ENCODE measurements at places on chromosomes 4 and X.
A peak's percentile ranks its signal among the peaks of the same experiment; 100 is the strongest.

- DNase-seq = no peak
Observed at GRCh38 chrX:12693754-12694153, 97.5 kb upstream of the PRPS2 start.

GRCh38 chr4:106583567-106583966, 215.0 kb upstream of the GIMD1 start:
- DNase-seq = no peak

GRCh38 chr4:48651914-48652313, 128.2 kb downstream of the FRYL start:
- DNase-seq = no peak

GRCh38 chr4:7747062-7747385, 192.6 kb downstream of the AFAP1 start:
- no peak for DNase-seq

DNA sequence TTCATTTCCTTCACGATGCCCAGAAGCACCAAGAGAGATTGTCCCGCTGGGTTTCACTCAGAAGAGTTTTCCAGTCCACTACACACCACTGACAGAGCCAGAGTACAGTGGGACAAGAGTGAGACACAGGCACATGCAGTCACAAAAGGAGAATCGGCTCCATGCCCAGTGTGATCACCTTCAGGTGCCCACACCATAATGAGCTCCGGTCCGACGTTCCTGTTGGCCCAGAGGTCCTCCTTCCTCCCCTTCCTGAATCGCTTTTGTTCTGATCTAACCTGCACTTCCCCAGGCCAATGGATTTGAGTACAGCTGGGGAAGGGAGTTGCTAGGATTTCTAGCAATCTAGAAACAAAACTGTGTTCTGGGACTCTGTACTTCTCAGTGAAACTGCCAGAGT, 4.6 kb upstream of the CHRNA9 start:
- no peak for DNase-seq

DNA sequence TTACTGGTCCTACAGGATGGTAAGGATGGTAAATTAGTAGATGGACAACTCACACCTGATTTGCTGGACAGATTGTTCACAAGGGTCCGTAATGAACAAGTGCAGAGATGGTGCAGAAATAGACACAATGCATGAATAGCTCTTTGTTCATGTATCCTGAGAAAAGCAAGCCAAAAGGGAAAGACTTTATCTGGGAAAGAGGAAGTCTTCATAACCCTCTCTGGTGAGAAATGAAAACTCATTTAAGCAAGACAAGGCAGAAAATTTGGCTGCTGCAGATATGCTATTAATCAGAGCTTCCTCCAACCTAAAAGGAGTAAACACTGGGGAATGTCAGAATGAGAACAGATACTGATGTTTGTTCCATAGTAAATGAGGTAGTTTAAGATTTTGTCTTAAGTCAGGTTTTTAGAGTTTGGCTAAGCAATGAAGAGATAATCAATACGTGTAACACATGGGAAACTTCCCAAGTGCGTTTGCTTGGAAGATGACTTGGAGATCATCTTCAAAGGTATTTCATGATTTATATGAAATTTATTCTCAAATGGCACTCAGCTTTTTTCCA, 152.4 kb upstream of the BMPR1B start:
- DNase-seq = no peak

GRCh38 chrX:53156207-53156596, 62.3 kb downstream of the KANTR start:
- DNase-seq = no peak

GRCh38 chrX:44675362-44676024, 132.8 kb upstream of the FUNDC1 start:
- DNase-seq = no peak

DNA sequence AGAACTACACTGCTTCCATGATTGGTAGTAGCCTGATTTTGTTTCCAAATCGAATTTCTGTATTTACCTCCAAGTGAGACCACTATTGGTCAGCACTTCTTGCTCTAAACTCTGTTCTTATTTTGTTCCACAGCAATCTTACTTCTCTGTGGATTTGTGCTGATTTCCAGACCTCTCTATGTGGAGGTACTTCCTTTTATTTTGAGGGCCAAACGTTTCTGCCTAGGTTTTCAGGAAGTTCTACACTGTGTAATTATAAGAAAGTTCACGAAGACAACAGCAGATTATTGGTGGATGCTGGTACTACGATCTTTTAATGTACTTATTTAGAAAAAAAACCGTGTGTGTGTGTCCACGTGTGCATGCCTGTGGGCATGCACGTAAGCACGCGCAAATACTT, 46.7 kb downstream of the DTHD1 start:
- DNase-seq = no peak

DNA sequence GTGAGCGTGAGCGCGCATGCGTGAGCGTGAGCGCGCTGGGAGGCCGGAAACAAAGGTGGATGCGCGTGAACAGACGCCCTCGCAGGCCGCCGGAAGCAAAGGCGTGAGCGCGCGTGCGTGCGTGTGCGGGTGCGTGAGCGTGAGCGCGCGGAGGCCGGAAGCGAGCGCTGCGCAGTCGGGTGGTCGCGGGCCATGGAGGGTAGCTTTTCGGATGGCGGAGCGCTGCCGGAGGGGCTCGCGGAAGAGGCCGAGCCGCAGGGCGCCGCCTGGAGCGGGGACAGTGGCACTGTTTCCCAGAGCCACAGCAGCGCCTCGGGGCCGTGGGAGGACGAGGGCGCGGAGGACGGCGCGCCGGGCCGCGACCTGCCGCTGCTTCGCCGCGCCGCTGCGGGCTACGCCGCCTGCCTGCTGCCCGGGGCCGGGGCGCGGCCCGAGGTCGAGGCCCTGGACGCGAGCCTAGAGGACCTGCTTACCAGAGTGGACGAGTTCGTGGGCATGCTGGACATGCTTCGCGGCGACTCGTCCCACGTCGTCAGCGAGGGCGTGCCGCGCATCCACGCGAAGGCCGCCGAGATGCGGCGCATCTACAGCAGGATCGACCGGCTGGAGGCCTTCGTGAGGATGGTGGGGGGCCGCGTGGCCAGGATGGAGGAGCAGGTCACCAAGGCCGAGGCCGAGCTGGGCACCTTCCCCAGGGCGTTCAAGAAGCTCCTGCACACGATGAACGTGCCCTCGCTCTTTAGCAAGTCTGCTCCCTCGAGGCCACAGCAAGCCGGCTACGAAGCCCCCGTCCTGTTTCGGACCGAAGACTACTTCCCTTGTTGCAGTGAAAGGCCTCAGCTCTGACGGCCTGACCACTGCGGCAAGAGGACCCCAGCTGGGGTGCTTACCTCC, at the start of gene BLOC1S4:
TSS of gene BLOC1S4 (plus strand) at position 157 of the 894 bp plus-strand sequence. CDS start at position 193, 36 bp downstream.
- peak; percentile 90 for DNase-seq

DNA sequence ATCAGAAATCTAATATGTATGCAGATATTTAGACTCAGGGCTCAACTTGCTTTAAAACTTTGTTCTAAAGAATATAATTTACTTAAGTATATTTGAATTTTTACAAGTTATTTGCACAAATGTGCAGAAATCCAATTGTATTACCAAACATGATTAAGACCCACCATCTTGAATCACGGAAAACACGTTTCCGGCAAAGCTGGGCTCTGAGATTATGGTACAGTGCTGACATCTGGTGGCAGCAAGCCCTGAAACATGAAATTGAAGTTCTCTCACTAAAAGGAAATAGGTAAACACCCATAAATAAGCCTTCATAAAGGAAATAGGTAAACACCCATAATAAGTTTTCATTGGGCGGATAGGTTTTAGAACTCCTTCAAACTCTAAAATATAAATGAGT, 98.3 kb upstream of the MAOA start:
- DNase-seq = peak; percentile 63

DNA sequence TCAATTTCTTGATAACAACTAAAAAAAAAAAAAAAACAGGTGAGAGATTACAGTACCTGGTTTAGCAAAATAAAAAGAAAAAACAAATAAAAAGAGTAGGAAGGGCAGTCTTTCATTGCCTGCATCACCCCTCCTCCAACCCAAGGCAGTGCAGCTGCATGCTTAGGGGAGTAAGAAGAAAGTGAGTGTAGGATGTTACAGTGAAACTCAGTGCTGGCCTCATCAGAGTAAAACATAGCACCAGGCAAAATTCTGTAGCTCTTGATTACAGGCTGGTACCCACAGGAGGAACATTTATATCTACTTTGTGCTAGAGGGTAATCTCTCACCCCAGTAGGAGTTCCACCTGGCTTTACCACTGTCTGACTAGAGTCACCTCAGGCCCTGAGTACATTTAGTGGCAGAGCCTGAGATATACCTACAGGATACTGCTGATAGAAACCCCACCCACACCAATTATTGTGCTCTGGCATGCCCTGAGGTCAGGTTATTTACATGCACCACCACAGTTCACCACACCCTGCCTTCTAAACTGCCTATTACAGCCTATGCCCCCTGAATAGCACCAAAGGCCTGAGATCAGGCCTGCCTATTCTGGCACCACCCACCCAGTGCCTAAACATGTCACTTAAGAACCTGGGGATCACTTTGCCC, 241.6 kb downstream of the PAPSS1 start:
- DNase-seq = no peak

DNA sequence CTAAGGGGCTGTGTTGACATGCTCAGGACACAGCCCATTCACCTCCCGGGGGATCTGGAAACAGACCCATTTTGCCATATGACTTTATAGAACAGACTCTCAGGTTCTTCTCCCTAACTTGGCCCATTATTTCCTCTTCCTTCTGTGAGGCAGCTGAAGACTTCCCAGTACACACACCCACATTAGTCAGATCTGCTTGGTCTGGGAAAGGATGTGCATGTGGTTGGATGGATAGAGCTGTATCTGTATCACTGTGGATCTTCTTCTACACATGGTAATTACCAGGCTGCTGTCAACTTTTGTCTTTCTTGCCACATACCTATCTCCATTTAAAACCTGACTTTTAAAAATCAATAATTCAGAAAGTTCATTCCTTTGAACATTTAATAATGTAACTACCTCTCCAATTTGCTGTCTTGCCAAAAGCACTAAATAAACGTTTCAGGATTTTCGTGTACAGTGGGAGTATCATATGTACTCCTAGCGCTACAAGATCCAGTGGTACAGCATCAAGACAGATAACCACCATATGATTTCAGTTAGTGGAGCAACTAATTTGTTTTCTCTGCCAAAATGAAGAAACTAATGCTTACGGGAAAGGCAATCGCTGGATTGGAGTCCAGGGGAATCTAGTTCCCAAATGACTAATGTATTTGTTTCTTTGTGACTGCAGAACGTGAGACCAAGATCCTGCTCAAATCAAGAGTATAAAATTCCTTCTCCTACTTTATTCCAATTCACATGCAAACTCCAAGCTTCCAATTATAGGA, 134.1 kb upstream of the MAP3K15 start:
- DNase-seq = no peak

DNA sequence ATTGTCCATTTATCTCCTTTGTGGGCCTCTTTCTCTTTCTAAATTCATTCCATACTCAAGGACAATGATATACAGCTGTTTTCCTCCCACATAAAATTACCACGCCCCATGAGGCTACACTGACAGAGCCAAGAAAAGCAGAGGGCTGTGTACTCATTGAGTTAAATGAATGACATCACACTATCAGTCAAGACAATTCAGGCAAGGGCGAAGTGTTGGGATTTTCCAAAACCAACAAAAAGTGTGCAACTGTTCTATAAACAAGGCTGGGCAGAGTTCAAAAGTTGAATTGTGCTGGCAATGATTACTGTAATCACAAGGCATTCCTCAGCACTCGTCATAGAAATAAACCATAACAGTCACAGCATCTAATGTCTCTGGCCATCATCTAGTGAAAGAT, 799.6 kb upstream of the DIAPH2 start:
- no peak for DNase-seq

DNA sequence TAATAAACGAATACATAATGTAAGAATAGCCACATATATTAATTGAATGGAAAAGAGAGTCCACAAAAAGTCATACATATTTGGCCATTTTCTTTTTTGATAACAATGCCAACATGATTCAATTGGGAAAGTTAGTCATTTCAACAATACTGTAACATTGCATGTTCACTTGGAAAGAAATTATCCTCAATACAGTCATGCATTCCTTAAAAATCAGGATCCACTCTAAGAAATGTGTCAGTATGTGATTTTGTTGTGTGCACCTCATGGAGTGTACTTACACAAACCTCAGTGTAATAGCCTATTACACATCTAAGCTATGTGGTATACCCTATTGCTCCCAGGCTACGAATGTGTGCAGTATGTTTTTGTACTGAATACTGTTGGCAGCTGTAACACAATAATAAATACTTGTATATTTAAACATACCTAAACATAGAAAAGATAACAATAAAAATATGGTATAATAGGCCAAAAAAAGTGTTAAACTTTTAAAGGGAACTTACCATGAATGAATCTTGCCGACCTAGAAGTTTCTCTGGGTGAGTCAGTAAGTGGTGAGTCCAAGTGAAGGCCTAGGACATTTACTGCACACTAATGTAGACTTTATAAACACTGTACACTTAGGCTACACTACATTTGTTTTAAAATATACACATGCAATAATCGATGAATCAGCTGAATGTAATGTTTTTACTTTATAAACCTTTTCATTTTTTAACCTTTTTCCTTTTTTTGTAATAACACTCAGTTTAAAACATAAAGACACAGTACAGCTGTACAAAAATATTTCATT, 806.8 kb downstream of the PCDH18 start:
- DNase-seq = no peak

- DNase-seq = no peak
Observed at GRCh38 chr4:8840816-8841455, 30.7 kb downstream of the HMX1 start.

DNA sequence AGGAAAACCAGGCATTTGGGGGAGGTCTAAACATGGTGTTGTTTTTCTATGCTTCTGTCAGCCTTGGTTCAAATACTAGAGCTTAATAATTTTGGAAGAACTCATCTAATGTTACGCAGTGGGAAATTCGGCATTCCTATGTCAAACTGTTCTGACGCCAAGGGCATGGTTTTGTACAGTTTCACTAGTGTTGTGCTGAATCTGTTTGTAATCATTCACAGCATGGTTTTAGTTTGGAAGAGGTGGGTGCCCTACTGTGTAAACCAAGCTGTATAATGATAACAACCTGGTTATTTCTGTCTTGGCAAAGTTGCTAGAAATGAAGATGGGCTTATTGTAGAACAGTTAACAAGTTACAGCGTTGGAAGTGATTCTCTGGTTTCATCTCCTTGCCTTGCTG, 5.2 kb downstream of the DDX3X start:
- DNase-seq = no peak

DNA sequence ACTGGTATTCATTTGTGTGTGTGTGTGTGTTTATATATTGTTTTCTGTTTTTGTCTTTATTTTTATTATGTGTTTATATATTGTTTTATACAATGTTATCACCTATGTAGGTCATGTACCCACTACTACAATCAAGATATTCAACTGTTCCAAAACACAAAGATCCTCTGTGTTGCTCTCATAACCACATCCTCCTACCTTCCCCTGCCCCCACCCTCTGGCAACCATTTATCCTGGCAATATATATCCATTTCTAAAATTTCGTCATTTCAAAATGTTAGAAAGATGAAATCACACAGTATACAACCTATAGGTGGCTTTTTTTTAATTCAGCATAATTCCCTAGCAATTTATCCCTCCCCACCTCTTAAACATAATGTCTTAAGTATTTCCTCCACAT, 18.8 kb upstream of the RPL34 start:
- DNase-seq = no peak

Data from activated CD4-positive, alpha-beta T cell treated with anti-CD3 and anti-CD28 coated beads, Interleukin-2, amount 50 U/mL, for 16 hours (primary cell).